ENCODE measurements at places on chromosomes 4 and X. TPM values are rescaled to one million over a fixed set of nuclear protein-coding genes. Genes with fewer than 3 reads are reported as not detected.

Gene AMBN
- not detected for polyA plus RNA-seq

Gene TRIM61
- 1.3 TPM for polyA plus RNA-seq

Gene IL2
- polyA plus RNA-seq, result not detected

Gene GYPB
- polyA plus RNA-seq, result not detected

Gene RBM46
- polyA plus RNA-seq, result 0.01 TPM

Gene GLRA2
- polyA plus RNA-seq, result not detected

Gene SLC10A3
- polyA plus RNA-seq, result 26.8 TPM

All from BJ (cell line).